Right renal cortex interstitium (tissue), 3 donors: ENCODE measurements at places on chromosomes 3 and 15. TPM values are rescaled to one million over a fixed set of nuclear protein-coding genes. Genes with fewer than 3 reads are reported as not detected.

RPL35A gene
- 1,728 TPM for polyA plus RNA-seq

GOLGA6C gene
- not detected for polyA plus RNA-seq

LYZL4 gene
- not detected for polyA plus RNA-seq

NUP210 gene
- 22.7 TPM for polyA plus RNA-seq
